HT1080 (cell line): ENCODE measurements at places on chromosomes 7 and 10. TPM values are rescaled to one million over a fixed set of nuclear protein-coding genes. Genes with fewer than 3 reads are reported as not detected.
A peak's percentile ranks its signal among the peaks of the same experiment; 100 is the strongest.

GRCh38 chr7:113083132-113083815, 3.4 kb downstream of the GPR85 start:
- DNase-seq, result no peak

GRCh38 chr7:5439209-5439571, 15.6 kb upstream of the TNRC18 start:
- no peak for DNase-seq

- no peak for DNase-seq
Observed at GRCh38 chr10:17562614-17563013, 54.6 kb downstream of the HACD1 start.

Gene SSMEM1
- not detected in 2 replicates for total RNA-seq

Gene FGL2
- not detected in 2 replicates for total RNA-seq

DNA sequence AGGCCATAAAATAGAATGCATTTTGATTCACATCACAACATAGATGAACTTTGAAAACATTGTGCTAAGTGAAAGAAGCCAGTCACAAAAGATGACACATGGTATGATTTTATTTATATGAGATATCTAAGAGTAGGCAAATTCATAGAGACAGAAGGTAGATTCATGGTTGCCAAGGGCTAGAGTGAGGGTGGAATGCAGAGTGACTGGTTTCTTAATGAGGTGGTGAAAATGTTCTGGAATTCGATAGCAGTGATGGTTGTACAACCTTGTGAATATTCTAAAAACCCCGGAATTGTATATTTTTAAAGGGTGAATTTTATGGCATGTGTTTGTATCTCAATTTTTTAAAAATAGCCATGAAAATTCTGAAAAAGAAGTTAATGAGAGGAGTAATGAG, 42.9 kb downstream of the ABCB4 start:
- no peak for DNase-seq

- DNase-seq, result no peak
Observed at GRCh38 chr10:4020631-4021030, 235.6 kb upstream of the KLF6 start.

DNA sequence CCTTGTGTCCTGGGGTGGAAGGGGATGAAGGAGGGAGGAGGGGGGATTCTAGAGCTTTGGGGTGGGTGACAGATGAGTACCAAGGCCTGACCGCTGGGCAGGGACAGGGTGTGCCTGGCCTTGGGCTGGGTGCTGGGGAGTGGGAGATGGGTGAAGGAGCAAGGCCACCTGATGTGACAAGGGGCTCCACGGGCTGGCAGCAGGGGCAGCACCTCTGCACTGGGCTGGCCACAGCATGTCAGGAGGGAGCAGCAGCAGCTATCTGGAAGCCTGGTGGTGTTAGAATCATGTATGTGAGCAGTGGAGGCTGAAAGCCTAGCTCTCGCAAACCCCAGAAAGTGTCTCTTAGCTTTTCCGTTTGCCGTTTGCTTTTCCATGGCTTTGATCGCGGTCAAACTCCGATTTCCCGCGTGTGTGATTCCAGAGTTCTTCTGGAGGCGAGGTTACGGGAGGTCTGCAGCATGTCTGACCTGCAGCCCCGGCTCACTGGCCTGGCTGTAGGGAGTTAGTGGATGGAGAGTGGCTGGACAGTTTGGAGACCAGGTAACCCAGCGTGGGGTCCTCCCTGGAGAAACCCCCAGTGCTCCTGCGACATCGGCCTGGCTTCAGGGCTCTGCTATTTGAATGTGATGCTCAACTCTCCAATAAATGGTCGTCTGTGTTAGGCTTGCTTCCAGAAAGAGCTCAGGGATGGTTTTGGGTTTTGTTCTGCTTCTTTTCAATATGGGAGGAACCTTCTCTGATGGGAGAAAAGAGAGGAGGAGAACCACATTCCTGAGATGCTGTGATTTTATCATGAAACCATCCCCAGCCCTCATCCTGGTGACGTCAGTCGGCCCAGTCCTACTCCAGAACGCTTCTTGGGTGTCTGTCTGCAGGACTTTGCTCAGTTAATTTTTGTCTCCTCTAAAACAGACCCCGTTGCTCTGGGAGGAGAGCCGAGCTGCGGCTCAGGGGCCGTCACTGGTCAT, 105.5 kb downstream of the CUX1 start:
- no peak for DNase-seq

DNA sequence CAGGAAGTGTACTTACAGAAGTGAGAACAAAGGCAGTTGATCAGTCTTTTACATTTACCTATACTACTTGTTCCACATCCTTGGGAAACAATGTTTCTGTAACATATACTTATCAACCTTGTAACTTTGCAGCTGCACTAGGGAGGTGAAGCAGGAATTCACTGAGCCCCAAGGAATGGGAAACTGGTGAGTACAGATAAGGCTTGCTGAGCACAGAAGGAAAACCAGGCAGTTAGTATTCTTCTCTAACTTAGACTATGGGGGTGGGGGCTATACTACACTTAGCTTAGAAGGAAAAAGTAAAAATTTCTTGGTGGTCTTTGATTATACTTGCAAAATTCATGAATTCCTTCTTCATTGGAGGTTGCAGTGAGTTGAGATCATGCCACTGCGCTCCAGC, 6.9 kb upstream of the ZNF33A start:
- DNase-seq, result no peak

Gene EEPD1
- 6.2 and 9.4 TPM in 2 replicates for total RNA-seq

GRCh38 chr7:84686373-84686772, 491.8 kb upstream of the SEMA3A start:
- DNase-seq, result no peak

GRCh38 chr7:156522801-156523200, 117.8 kb upstream of the RNF32 start:
- no peak for DNase-seq

- no peak for DNase-seq
Observed at GRCh38 chr7:11833431-11833830, 1.4 kb upstream of the THSD7A start.

DNA sequence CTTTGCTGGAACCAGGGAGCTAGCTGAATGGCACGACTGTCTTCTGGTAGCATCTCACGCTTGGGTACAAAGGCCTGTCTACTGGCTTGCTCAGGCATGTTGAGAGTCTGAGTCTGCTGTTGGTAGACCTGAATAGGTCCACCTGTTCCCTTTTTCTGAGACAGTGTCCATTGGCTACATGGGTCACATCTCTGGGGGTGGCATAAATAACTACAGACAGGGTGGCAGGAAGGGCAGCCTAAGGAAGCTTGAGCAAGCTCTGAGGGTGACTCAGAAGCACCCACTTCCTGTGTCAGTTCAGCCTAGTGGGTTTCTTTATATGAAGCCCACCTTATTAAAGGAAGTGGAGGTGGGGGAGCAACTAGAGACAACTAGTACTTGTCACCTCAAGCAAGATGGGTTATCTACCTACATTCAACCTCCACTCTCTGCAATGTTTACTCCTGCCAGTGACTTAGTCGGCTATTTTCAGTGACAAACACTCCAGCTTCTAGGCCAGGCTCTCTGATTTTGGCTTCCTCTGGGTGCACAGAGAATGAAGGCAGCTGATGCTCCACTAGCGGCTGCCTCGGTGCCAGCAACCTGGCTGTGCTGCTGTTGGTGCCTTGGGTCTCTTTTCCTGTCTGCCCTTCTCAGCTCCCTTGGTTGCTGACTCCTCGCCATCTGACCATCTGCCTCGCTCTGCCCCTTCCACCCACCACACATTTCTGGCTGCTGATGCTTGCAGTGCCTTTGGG, 5.7 kb upstream of the ZYX start:
- peak; percentile 77 for DNase-seq

Gene NXPH1
- total RNA-seq, result not detected in 2 replicates

GRCh38 chr7:114085592-114086501, 167.0 kb upstream of the PPP1R3A start:
- peak; percentile 77 for DNase-seq

DNA sequence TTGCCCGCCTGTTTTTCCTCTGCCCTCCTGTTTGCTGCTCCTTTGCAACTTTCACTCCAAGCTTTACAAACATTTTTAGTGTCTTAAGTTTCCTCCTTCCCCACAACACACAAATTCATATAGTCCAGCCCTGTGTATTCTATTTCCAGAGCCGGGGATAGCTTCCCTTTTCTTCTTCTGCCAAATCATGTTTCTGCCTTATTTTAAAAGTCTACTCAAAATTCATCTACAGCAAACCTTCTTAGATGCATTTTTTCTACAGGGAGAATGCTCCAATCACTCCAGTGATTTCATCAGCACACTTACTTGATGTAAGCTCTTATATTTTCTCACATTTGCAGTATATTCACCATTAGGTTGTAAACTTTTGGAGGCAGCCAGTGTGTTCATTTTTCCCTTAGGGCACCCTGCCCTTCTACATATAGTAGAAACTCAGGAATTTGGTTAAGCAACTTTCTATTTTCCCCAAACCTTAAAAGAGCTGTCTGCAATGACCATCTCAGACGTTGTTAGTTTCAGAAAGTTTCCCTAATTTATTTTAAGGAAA, 12.4 kb upstream of the ACTA2 start:
- no peak for DNase-seq

GRCh38 chr7:100430493-100431285, 1.1 kb downstream of the MEPCE start:
- DNase-seq, result no peak

DNA sequence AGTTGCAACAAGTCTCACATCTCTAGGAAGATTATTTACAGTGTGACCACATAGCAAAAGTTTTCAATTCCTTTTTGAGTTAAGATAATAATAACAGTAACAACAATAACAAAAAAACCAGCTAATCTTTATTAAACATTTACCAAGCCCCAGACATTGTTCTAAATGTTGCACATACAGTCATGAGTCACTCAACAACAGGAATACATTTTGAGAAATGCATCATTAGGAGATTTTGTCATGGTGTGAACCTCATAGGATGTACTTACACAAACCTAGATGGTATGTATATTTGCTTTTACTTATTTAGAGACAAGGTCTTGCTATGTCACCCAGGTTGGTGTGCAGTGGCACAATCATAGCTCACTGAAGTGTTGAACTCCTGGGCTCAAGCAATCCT, 52.0 kb downstream of the SPAM1 start:
- no peak for DNase-seq

GRCh38 chr7:25716421-25716820, 435.6 kb upstream of the NFE2L3 start:
- DNase-seq, result peak; percentile 73

DNA sequence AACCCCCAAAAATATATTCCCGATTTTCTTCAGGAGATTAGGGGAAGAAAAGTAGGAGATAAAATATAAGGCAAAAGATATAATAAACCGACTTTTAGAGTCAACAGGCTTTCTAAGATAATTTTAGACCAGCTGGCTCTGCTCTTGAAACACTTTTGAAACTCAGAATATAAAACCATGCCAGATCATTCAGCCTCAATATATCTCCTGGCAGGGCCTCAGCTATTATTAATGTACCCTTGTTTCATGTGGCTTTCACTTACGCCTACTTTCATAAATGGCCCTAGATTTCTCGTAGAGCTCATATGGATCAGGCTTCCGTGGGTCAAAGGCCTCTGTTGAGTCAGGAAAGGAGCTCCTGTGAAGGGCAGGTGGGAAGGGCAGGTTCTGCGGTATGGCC, 396.0 kb downstream of the PHTF2 start:
- no peak for DNase-seq

DNA sequence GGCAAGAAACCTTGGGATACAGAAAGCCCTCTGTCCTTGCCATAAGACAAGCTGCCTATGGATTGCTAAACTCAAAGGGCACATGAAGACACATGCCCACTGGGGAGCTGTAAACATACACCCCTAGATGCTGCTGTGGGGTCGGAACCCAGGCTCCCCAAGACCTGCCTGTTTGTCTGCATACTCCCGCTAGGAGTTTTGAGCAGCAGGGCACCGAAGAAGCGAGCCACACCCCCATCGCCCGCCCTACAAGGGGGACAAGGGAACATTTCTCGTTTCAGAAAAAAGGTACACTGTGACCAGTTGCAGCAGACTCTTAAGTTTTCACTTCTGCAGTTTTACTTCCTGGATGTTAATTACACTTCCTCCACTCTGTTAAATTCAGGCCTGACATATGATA, 680.2 kb upstream of the GHITM start:
- no peak for DNase-seq

- peak; percentile 22 for DNase-seq
Observed at GRCh38 chr10:110016039-110016438, 8.3 kb downstream of the ADD3 start.

GRCh38 chr7:65397730-65398142, 24.1 kb downstream of the ZNF92 start:
- no peak for DNase-seq

Gene MYO3A
- total RNA-seq, result not detected in 2 replicates

DNA sequence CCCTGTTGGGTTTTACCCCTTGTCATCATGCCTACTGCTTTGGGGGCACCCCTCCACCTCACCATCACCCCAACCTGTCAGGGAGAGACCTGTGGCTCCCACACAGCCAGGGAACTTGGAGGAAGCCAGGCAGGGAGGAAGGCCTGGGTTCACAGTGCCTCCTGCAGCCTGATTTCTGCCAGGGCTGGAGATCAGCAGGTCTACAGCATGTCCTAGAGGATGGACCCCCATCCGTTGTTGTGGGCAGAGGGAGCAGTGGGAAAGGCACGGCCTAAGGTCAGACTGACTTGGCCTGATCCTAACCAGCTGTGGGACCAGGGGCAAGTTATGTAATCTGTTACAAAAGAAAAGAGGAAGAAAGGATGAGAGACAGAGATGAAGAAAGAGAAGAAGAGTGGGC, 28.2 kb downstream of the ZCCHC24 start:
- no peak for DNase-seq

Gene POLR2J
- total RNA-seq, result 81.7 and 93.9 TPM in 2 replicates

DNA sequence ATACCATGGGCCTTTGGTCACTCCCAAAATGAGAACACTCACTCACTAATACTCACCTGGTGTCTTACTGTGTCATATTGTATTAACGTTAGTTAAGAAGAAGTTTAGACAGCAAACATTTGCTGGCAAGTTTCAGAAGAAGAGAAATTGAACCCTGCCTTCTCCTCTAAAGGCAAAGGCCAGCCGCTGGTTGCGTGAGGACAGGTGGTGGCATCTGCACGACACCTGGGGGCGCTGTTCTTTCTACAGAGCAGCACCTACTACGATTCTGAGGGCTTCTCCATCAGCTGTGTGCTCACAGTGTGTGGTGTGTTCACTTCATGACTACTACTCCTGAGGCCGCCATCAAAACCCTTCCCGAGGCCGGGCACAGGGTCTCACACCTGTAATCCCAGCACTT, 17.9 kb upstream of the CLEC2L start:
- DNase-seq, result no peak

- no peak for DNase-seq
Observed at GRCh38 chr7:117839507-117839906, 33.7 kb downstream of the CTTNBP2 start.
